Fibroblast of the aortic adventitia (primary cell): ENCODE measurements at places on chromosomes 11 and 22.
A peak's percentile ranks its signal among the peaks of the same experiment; 100 is the strongest.

DNA sequence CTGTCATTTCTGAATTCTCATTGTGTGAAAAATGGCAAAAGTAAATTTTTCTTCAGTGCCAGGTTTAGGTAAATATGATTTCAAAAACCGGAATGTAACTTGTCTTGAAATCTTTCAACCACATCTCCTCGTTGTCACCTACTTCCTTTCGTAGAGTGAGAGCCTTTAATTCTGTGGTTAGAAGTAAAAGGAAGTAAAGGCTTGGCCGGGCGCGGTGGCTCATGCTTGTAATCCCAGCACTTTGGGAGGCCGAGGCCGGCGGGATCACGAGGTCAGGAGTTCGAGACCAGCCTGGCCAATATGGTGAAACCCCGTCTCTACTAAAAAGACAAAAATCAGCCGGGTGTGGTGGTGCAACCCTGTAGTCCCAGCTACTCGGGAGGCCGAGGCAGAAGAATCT lies 29.8 kb downstream of the SGSM3 start:
- no peak for DNase-seq

DNA sequence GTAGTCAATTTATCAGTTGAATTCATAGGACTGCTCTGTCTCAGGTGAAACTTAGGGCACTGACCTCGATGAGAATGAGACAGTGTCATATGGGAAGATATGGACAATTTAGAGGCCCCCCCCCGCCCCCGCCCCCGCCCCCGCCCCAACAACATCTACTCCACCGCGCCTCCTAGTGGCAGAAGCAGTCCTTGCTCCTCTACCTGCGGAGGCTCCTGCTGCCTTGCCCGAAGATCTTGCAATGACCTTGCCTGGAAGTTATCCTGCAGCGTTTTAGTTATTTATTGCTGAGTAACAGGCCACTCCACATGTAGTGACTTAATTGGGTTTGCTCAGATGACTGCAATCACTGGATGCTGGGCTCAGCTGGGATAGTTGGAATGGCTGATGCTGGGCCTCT lies 15.2 kb downstream of the SERPINH1 start:
- DNase-seq, result no peak

- peak; percentile 85 for DNase-seq
Measured at GRCh38 chr11:8810540-8811301, 100.3 kb upstream of the AKIP1 start.

- peak; percentile 42 for DNase-seq
Measured at GRCh38 chr11:47148903-47149531, 27.7 kb downstream of the ARFGAP2 start.

- DNase-seq, result no peak
Measured at GRCh38 chr22:23675502-23676415, 15.1 kb upstream of the RGL4 start.

GRCh38 chr11:128738942-128739341 lies 45.1 kb downstream of the FLI1 start:
- DNase-seq, result no peak

DNA sequence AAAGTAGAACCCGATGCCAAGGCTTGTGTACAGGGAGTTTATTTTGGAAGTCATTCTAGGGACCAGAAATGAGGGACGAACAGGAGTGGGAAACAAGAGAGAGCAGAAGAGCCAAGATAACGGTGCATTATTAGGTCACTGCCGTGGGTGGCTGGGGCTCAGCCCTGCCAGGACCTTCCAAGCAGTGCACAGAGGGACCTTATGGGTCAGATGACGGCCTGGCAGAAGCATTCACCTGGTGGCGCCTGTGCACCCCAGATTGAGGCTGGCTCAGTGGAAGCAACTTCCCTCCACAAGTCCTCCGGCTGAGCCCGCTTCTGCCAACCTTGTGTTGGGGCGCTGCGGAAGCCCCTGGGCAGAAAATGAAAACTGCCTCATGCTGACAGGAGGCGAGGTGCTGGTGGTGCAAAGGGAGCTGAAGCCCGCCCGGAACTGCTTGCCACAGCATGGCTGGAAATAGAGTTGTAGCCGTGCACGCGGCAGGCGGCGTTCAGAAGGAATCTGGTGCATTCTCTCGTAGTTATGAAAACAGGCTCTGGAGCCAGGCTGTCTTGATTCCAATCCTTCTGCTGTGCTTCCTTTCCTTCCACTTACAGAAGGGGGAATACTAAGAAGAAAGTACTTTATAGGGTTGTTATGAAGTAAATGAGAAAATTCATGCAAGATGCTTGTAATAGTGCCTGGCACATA lies 22.2 kb upstream of the TP53I11 start:
- DNase-seq, result peak; percentile 46

GRCh38 chr11:69566001-69566400 lies 75.0 kb upstream of the CCND1 start:
- DNase-seq, result no peak

DNA sequence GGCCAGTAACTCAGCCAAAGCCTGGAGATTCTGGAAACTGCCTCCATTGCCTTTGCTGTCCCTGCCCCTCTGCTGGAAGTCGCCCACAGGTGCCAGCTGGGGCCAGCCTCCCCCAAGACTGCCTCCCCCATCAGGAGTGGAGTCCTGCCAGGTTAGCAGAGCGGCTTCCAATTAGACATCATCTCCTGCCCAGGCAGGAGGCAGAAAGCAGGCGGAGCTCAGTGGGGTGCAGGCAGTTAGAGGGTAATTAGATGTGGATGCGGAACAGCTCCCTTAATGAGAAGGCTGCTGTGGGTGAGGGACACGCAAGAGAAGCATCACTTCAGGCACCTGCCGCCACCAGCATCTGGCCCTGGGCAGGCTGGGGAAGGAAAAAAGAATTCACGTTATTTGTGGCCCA lies 90.9 kb upstream of the TP53I11 start:
- no peak for DNase-seq

GRCh38 chr11:75301601-75302345 lies 49.7 kb downstream of the ARRB1 start:
- no peak for DNase-seq

- no peak for DNase-seq
Measured at GRCh38 chr11:34052608-34053160, 1.2 kb downstream of the CAPRIN1 start.

GRCh38 chr22:45341498-45341897 lies 31.8 kb downstream of the FAM118A start:
- no peak for DNase-seq

DNA sequence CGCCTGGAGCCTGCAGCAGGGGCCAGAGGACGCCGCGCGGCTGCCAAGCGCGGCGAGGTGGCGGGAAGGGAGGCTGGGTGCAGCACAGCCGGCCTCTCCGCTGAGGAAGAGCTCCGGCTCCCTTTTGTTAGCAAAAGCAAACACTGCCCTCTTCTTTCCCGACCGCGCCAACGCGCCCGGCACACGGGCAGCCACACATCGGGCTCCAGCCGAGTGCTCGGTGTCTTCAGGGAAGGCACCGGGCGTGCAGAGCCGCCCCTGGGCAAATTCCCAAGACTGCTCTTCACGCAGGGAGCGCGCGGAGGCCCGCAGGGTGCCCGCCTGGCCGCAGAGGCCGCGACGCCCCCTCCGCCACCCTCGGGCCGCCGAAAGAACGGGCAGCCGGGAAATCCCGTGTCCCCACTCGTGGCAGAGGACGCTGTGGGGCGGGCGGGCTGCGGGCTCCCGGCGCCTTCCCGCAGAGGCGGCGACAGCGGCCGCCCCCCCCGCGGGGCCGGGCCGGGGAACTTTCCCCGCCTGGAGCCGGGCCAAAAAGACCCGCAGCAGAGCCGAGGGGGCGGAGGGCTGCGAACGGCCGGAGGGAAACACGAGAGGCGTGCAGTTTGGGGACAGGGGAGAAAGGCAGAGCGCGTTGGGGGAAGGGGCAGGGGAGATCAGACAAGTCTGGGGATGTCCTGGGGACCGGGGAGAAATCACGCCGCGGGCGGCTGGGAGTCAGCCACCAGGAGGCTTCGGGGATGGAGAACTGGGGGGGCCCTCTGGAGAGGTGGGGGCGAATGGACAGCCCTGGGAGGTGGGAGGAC lies 931 bp downstream of the CADM1 start:
- DNase-seq, result no peak

DNA sequence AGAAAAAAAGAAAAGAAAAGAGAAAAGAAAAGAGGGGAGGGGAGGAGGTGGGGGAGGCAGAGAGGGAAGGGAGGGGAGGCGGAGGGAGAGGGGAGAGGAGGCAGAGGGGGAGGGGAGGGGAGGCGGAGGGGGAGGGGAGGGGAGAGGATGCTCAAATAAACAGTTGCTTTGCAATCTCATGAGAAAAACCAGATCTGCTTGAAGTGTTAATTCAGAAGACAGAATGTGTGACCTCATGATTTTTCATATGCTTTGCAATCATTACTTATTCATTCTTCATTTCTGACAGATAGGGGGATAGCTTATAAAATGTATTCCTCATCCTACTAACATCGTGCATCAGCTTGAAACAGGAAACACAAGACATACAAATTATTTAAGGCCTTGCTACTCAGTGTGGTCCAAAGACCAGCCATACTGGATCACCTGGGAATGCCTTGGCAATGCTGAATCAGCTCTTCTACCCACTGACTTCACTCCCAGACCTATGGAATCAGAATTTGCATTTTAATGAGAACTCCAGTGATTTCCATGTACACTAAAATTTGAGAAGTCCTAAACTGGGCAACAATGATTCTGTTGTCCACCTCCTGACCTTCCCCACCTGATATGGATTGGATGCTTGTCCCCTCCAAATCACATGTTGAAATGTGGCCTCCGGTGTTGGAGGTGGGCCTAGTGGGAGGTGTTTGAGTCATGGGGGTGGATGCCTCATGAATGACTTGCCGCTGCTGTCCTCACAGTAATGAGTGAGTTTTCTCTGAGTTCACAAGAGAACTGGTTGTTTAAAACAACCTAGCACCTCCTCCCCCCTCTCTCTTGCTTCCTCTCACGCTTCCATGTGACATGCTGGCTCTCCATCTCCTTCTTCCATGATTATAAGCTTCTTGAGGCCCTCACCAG lies 69.2 kb downstream of the CCDC34 start:
- DNase-seq, result peak; percentile 39

DNA sequence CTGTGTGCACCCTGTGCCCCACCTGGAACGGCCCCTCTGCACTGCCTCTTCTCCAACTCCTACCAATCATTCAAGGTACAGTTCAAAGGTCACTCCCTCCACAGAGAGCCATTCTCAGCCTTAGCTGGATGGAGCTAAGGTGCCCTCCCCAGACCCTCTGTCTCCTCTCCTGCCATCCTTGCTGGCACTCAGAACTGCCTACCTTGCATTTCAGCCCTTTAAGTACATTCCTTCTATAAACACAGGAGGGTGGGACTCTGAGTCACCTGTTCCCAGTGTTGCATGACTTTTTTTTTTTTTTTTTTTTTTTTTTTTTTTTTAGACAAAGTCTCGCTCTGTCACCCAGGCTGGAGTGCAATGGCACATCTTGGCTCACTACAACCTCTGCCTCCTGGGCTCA lies 8.6 kb downstream of the TTLL1 start:
- no peak for DNase-seq

DNA sequence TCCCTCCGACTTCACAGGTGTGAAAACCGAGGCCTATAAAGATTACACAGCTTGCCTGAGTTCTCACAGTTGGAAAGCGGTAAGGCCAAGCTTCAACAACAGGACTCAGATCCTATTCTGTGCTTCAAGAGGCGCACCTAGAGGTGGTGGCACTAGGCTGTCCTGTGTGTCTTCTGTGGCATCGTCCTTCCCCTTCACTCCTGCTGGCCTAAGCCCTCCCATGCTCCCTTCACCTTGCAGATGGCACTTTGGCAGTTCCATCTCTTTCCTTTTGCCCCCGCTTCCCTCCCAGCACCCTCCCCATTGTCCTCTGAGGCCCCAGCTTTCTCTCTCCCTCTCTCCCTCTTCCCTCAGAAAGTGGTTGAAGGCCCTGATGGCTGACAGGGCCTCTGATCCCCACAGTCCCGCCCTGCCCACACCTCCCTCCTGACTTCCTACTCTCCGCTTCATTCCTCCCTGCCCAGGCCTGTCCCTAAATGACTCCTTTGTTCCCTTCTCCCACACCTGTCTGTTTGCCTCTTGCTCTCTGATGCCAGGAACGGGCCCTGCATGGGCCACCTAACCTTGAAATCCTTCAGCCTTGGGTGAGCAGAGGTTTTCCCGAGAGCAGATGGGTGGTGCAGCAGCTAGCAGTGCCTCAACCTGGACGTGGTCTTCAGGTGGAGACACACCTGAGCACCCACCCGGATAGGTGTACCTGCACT lies 5.8 kb downstream of the TRIM29 start:
- DNase-seq, result no peak

DNA sequence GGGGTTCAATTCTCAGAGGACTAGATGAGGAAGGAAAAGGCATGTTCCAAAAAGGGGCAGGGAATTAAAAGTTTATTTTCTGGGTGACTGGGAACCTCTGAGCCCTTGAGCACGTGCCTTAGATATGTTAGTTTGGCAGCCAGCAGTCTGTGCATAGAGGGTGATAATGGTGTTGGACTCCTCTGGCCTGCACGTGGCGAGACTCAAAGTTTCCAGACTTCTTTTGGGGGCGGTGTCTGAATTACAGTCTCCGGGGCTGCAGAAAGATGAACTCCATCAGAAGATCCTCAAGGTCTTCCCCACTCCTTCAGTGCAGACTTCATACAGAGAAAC lies 861 bp upstream of the ZNRF3 start:
- peak; percentile 30 for DNase-seq
